Stimulated activated CD4-positive, alpha-beta T cell treated with anti-CD3 and anti-CD28 coated beads, Interleukin-12 subunit alpha, Interleukin-12 subunit beta, amount 100 ng/mL, for 24 hours (primary cell): ENCODE measurements at places on chromosomes 4 and X.

GRCh38 chr4:52241916-52242315, 190.8 kb downstream of the SPATA18 start:
- no peak for DNase-seq

GRCh38 chr4:185792384-185793115, 19.4 kb downstream of the SORBS2 start:
- DNase-seq: no peak

DNA sequence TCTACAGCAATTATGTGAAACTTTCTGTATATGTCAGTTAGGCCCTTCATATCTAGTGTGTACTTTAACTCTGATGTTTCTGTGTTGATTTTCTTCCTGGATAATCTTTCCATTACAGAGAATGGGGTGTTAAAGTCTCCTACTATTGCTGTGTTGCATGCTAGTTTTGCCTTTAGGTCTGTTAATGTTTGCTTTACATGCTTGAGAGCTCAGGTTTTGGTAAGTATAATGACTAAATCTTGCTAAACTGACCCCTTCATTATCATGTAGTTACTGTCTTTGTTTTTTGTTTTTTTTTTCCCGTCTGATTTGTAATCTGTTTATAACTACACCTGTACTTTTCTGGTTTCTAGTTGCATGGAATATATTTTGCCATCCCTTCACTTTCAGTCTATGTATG, 63.6 kb upstream of the UGT2B15 start:
- DNase-seq: no peak

GRCh38 chr4:7063362-7063761, 4.5 kb downstream of the GRPEL1 start:
- DNase-seq: no peak

DNA sequence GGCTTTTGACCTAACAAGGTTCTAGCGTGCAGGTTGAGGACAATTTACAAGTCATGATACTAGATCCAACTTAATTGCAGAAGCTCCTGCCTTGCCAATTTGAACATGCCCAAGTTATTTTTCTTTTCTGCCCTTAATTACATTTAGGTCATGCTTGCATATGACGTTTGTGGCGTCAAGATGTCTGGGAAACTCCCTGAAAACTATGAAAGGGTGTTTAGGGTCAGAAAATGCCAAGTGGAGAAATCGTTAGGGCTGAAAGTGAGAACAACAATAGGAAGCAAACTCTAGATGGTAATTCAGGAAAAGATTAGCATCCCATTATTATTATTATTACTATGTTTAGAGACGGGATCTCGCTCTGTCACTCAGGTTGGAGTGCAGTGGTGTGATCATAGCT, 38.2 kb upstream of the PLAC8 start:
- no peak for DNase-seq

- DNase-seq: no peak
Observed at GRCh38 chrX:118347131-118347530, 1.2 kb downstream of the WDR44 start.

- no peak for DNase-seq
Observed at GRCh38 chrX:43679778-43680177, 23.7 kb downstream of the MAOA start.

DNA sequence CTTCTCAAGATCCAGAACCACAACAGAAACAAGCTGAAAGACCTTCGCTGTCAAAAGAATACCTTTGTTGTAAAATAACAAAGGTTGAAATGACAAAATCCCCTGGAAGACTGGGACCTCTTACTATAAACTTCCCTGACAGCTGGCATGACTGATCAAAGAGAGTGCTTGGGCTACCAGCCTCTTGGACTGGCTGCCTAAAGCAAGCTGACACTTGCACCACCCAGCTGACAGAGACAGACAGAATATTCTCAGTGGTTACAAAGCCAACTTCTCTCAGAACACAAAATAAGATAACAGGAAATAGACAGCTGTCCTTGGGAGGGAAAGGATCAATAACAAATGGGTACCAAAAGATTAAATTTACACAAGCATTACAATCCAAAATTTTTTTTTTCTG, 241.7 kb upstream of the SPOCK3 start:
- DNase-seq: no peak

GRCh38 chr4:37415845-37416369, 171.4 kb downstream of the NWD2 start:
- DNase-seq: no peak

DNA sequence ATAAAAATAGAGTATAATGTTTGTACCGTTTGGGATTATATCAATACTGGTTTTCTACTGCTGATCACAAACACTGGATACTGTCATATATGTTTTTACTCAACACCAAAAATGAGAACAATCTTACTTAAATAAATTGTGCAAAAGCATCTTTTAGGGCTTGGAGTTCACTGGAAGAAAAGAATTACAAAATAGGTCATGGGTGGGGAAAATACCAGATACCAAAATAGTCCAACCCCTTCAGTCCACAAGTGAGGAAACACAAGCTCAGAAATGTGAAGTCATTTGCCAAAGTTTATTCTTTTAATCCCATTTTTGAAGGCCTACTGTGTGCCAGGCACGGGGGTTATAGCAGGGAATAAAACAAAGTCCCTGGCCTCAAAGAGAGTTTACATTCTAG, 64.4 kb downstream of the ADGRG2 start:
- DNase-seq: no peak

GRCh38 chrX:69136546-69137331, 28.5 kb downstream of the PJA1 start:
- no peak for DNase-seq

GRCh38 chr4:2837110-2837903, 6.3 kb upstream of the ADD1 start:
- DNase-seq: no peak

- DNase-seq: no peak
Observed at GRCh38 chr4:7767966-7768365, 171.7 kb downstream of the AFAP1 start.

- no peak for DNase-seq
Observed at GRCh38 chr4:1599026-1599481, 85.1 kb downstream of the FAM53A start.

DNA sequence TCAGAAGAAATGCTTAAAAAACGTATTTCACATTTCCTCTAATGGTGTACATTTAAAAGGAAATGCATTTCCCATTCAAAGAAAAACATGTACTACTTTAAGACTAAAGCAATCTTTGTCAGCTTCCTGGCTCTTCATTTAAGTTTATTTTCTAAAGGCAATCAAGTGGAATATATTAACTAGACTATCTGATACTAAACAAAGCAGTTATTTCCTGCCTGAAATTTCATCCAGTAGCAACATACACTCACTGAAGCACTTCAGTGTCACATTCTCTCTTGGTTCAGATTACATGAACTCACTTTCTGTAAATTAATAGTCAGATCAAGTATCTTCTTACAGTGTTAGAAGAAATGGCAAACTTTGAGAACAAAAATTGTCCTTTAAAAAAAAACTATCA, 42.5 kb downstream of the LRBA start:
- no peak for DNase-seq

- no peak for DNase-seq
Observed at GRCh38 chr4:52052475-52052780, 1.3 kb downstream of the SPATA18 start.

- DNase-seq: no peak
Observed at GRCh38 chr4:27577951-27578350, 717.3 kb downstream of the STIM2 start.

- DNase-seq: no peak
Observed at GRCh38 chr4:105122350-105122749, 24.3 kb upstream of the TET2 start.

DNA sequence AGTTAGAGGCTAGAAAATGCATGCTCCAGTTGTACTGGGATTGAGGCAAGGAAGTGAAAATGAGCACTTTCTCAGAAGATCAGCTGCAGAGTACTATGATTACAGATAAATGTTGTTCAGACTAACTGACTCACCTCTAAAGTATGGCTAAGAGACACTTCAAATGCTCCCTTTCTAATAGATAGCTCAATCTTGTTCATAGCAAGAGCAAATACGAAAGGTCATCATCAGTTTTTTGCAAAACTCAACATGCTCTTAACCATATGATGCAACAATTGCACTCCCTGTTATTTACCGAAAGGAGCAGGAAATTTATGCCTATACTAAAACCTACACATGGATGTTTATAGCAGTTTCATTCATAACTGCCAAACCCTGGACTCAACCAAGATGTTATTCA, 838.4 kb upstream of the INTU start:
- no peak for DNase-seq

- no peak for DNase-seq
Observed at GRCh38 chr4:165678236-165678935, 194.7 kb upstream of the TLL1 start.

- DNase-seq: no peak
Observed at GRCh38 chrX:53261355-53261972, 19.9 kb downstream of the IQSEC2 start.

DNA sequence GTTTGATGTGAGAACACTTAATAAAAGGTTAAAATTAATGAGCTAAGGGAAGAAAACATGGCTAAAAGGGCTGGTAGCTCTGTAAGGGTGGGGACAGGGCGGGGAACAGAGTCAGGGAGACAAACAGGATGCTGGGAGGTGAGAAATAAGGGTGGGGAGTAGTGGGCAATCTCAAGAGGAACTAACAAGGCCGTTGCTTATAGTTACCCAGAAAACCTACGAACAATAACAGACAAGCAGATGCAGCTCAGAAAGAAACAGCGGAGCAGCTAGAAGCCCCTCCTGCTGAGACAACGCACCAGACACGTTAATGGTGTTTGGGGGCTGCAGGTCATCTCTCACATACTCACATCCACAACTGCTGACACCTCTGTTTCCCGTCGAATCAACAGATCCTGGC, 9.7 kb upstream of the KLF3 start:
- DNase-seq: no peak

DNA sequence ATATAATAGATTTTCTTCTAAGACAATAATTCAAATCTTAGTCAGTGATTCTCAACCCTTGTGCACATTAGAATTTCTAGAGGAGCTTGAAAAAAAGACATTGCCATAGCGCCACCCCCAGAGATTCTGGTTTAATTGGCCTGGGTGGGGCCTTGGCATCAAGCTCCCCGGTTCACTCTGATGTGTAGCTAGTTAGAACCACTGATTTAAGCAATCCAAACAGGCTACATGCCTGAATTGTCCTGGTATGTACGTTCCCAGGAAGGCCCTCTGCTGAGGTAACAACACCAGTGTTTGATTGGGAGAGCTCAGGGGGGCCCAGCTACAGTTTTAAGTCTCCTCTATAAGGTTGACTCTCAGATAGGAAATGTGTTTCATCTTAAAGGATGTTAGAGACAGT, 1.3 kb upstream of the ATP10D start:
- DNase-seq: no peak

GRCh38 chrX:15815779-15816437, 25.6 kb downstream of the ZRSR2 start:
- DNase-seq: no peak

- no peak for DNase-seq
Observed at GRCh38 chrX:129559783-129560182, 19.7 kb downstream of the OCRL start.

DNA sequence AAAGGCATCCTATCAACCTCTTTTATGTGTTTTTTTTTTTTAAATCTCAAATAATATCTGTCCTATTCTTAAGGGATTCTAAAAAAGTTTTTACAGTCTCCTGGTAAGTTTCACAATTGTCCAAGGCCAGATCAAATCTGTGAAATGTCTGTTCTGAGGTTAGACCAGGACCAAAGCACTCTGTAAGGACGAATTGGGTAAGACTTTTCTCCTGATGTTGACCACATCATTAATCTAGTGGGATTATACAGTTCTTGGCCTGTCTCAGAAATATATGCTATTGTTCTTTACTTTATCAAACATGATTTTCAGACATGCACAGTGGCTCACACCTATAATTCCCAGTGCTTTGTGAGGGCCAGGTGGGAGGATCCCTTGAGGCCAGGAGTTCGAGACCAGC, 45.8 kb upstream of the TMEM131L start:
- no peak for DNase-seq

DNA sequence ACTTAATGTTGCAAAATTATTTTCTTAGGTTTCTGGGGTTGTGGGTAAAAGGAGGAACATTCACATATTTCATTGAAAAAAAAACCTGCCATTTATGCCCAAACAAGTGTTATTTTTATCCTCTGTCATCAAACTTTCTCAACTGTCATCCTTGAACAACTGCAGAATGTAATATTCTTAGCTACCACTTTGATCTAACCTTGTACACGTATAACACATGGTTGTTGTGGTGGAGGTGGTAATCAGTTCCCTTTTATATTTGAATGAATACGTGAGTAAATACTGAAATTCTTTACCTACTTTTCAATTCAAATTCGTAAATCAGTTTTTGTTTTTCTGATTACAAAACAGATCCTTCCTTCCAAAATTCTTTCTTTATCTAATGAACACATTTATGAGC, 3.8 kb upstream of the AMMECR1 start:
- no peak for DNase-seq

DNA sequence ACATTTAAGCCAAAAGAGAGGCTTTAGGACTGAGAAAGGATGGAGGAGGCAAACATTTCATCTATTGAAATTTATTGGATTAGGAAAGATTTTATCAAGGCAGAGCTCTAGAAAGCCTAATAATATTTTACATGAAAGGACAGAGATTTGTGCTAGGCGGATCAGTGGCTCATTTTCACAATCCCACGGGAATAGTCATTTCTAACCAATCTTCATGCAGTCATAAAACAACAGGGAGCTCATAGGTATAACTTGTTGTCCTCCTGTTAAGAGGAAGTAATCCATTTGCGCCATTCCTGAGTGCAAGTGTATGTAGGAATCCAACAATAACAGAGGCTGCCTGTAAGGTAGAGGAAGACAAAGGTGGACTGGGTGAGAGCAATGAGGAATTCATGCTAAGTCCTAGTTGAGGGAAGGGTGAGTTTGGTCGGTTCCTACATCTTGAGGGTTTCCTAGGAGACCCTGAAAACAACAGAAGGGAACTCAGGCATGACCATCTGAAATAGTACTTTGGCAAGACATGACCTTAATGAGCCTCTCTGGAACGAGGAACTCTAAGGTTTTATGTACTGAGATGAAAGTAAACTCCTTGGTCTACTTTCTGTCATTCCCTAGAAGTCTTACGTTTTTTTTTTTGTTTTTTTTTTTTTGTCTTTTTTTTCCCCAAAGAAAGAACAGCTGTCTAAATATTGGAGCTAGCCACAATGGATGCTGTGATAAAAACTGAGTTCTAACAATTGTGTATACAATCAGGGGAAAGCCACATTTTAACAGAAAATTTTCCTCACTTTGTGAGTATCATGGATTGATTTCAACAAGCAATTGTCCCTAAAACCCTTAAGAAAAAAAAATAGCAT, 89.7 kb downstream of the GEMIN8 start:
- DNase-seq: no peak
